ENCODE measurements at places on chromosomes 12 and 14.

- no peak for DNase-seq
Measured at GRCh38 chr12:19945559-19946435, 422.5 kb upstream of the PDE3A start.

GRCh38 chr12:40921563-40922163, 229.4 kb downstream of the CNTN1 start:
- DNase-seq = no peak

DNA sequence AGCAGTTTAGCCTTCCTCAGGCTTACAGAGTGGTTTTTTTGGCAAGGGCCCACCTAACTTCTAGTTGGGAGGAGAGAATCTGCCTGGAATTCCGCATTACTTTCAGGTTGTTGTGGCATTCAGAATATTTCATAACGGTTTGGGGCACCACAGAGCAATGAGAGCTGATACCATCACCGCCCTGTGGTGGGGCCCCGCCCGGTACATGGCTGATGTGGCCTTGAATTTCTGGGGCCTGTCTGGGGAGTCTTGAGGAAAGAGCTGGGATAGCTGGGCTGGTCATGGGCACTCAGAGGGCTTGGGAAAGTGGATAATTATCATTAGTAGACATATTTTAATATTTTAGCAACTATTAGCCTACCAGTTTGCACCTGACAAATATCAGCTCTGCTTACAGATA, 4.2 kb downstream of the TESPA1 start:
- DNase-seq = no peak

GRCh38 chr12:19382563-19382962, 56.7 kb upstream of the AEBP2 start:
- no peak for DNase-seq

GRCh38 chr12:76554405-76555230, 5.0 kb downstream of the OSBPL8 start:
- no peak for DNase-seq

GRCh38 chr14:73237786-73238423, 599 bp downstream of the PAPLN start:
- no peak for DNase-seq

GRCh38 chr12:103966736-103967135, 1.1 kb downstream of the TDG start:
- no peak for DNase-seq
